ENCODE measurements at places on chromosomes 7 and 10.

DNA sequence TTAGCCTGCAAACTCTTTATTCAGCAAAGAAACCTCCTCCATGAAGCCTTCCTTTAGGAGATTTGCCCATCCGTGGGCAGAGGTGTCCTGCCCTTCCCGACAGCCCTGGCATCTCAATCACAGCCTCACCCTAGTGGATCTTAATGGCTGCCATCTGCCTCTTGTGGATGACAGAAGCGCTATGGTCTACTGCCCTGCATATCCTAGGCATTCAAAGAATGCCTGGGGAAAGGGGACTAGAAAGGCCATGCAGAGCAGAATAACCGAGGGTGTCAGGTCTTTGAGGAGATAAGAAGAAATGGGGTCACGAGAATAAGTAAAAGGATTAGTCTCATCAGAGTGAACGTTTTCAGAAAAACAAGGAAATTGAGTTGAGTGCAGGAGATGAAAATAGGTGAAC, 57.7 kb upstream of the SPOCK2 start:
- DNase-seq: no peak

- DNase-seq: no peak
These were observed 42.8 kb downstream of the MYL10 start for GRCh38 chr7:101586078-101586905.

- DNase-seq: peak; percentile 89
These were observed 15.2 kb downstream of the OAT start for GRCh38 chr10:124403548-124403947.

GRCh38 chr10:50593523-50594376, 30.0 kb downstream of the SGMS1 start:
- DNase-seq: peak; percentile 88

DNA sequence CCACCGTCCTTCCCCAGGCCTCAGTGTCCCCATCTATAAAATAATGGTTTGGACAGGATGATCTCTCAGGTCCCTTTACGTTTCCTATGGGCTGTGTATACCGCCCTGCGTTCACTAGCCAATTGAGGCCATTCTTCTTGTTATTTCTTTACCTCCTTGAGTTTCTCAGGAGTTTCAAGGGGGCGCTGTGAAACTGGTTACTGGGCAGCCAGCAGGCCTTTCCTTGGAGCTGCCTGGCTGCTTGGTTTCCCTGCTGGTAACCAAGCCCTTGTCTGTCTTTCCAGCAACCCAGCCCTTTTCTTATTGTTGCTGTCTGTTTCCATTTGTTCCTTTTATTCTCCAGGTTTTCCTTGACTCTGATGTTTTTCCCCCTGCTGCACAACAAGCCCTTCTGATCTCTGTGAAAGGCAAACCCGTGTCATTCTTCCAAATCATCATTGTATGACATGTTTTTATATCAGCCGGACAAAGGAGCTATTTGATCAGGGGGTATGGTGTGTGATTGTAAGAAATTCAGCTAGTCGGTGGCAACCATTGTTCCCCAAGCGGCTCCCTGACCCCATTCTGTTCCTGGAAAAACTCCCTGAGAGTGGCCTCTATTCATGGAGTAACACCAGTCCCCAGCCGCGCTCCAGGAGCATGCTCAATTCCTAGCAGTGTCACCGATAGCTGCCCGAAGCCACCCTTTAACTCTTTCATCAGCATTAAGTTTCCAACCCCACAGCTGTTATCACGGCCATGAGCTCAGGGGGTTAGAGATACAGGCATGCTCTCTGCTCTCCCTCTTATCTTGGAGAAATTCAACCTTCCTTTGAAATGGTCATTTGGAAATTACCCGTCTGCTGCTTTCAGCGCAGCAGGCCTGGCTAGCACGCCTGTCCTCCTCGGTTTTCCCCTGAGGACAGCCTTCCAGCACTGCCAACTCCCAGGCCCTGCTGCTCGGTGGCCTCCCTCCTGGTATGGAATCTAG, 26.6 kb downstream of the FGF8 start:
- DNase-seq: no peak

GRCh38 chr7:144397086-144397485, 6.4 kb downstream of the NOBOX start:
- no peak for DNase-seq

GRCh38 chr10:97828721-97829120, 20.9 kb upstream of the GOLGA7B start:
- no peak for DNase-seq

- no peak for DNase-seq
These were observed 50.6 kb upstream of the ZC3HAV1 start for GRCh38 chr7:139159900-139160675.

- DNase-seq: peak; percentile 88
These were observed at the start of gene MICALL2 for GRCh38 chr7:1458683-1459511. MICALL2 (minus strand) TSS chr7:1459470; CDS start chr7:1459326, 144 bp downstream.

GRCh38 chr7:18520450-18521235, 25.1 kb downstream of the HDAC9 start:
- DNase-seq: peak; percentile 78

DNA sequence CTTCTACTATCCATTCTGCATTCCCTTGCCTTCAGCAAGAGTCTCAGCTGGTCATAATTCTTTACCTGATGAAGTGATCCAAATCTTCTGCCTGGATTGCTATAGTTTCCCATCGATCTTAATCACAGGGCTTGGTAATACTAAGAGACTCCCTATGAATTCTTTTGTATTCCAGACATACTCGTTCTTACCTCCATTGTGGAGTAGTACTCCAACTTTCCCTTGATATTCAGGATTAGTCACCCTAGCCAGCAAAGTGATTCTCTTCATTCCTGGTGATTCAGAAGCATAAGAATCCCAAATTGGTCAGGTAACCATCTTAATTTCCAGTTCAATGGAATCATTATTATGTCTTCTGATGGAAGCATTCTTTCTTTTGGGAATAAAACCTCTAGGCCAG, 96.7 kb downstream of the TWIST1 start:
- peak; percentile 59 for DNase-seq

DNA sequence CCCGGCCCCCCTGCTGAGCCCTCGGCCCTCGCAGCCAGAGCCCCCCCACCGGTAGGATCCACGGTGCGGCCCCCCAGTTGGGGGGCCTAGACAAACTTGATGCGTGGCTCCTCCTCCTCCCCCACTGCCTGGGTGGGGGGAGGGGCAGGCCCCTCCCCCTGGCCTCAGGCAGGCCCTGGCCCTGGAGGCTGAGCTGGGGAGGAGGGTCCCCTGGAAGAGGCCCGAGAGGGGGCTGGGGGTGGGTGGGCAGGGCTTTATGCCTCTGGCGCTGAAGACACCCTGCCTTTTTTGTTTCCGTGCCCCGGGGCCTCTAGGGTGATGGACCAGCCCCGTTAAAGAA, 3.7 kb downstream of the VPS37D start:
- DNase-seq: no peak

DNA sequence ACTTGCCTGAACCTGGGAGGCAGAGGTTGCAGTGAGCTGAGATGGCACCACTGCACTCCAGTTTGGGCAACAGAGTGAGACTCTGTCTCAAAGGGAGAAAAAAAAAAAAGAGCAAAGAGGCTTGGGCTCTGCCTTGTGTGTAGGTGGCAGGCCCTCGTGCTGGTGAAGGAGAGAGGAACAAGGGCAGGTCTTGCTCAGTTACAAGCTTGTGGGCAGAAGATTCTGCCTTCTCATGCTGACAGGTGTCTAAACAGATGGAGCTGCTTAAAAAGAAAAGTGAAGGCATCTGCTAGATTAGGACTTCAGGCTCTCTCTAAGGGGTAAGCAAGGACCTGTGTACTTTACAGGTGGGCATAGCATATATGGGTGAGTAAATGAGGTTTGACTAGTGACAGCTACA, 65.5 kb upstream of the TRIM8 start:
- no peak for DNase-seq

DNA sequence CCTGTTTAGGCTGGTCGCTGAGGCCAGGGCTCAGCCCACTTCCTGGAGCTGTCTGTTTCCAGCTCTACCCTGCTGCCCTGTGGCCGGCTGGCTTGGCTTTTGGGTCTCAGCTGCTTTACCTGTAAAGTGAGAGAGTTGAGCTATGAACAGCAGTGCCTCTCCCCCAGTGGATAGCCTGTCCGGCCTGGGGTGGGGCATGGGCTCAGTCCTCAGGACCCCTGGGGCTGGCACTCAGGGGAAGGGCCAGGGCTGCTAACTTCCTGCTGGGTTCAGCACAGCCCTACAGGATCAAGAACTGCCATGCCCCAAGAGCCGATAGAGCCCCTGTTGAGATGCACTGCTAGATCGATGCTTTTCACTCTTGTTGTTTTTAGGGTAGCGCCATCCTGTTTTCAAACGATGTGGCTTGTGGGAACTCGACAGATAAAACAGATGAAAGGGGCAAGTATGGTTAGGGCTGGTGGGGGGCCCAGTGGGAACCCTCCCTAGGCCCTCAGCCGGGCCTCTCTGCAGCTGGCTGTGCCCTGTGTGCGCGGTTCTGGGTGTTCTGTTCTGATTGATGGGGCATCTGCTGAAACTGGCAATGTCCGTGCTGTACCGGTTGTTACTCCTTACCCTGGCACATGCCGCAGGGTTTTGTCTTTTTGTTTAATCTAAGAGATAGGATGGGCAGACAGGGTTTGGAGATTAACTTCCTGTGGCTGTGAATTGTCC, 10.0 kb upstream of the SFRP5 start:
- no peak for DNase-seq

DNA sequence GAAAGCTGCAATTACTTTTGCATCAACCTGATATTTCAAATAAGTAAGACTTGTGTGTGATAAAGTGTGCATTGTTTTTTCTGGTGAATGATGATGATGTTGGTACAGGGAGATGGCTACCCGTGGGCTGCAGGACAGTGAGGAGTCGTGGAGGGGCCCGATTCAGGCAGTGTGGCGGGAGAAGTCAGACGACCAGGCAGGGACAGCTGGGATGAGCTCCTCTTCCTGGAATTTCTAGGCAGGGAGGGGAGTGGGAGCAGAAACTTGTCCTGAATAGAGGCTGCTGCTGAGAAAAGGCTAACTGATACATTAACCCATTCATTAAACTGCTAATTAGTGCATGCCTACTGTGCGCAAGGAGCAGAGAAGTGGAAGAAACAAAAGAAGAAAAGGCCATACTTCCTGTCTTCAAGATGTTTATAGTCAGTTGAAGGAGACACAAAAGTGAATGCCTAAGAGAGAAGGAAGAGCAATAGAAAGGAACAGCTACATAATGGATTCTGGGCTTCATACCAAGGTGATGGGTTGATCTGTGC, 9.3 kb upstream of the GATAD1 start:
- DNase-seq: no peak
